Esophagus squamous epithelium (tissue), 5 donors: ENCODE measurements at places on chromosomes 12 and 14. TPM values are rescaled to one million over a fixed set of nuclear protein-coding genes. Genes with fewer than 3 reads are reported as not detected.

Gene DDX54
- total RNA-seq, result 35.3 TPM

Gene TUNAR
- not detected for total RNA-seq

Gene GPR132
- total RNA-seq, result 1.9 TPM

Gene PAX9
- 70.1 TPM for total RNA-seq

Gene NGB
- total RNA-seq, result not detected

Gene KRT2
- total RNA-seq, result 0.99 TPM

Gene NR1H4
- total RNA-seq, result not detected

Gene RNASE3
- total RNA-seq, result not detected

Gene IL23A
- 2.6 TPM for total RNA-seq

Gene RPL10L
- not detected for total RNA-seq

Gene PYGL
- 75.9 TPM for total RNA-seq

Gene M6PR
- 98.2 TPM for total RNA-seq

Gene COX14
- 43.1 TPM for total RNA-seq

Gene SLC24A4
- total RNA-seq, result 0.38 TPM
